ENCODE measurements at places on chromosomes 13 and 19. TPM values are rescaled to one million over a fixed set of nuclear protein-coding genes. Genes with fewer than 3 reads are reported as not detected.

Gene RASIP1
- polyA plus RNA-seq = 0.76 TPM

Gene ZNF681
- 0.10 TPM for polyA plus RNA-seq

Gene SKA3
- polyA plus RNA-seq = 5.9 TPM

Gene SGTA
- 88.2 TPM for polyA plus RNA-seq

Gene CDADC1
- polyA plus RNA-seq = 3.2 TPM

Gene KLK3
- polyA plus RNA-seq = not detected

Gene WDR62
- polyA plus RNA-seq = 5.3 TPM

Gene ARHGAP45
- polyA plus RNA-seq = 0.13 TPM

Gene CYP4F3
- polyA plus RNA-seq = not detected

Gene CLC
- polyA plus RNA-seq = not detected

Gene LGALS7
- polyA plus RNA-seq = not detected

Gene CD177
- 1.1 TPM for polyA plus RNA-seq

DNA sequence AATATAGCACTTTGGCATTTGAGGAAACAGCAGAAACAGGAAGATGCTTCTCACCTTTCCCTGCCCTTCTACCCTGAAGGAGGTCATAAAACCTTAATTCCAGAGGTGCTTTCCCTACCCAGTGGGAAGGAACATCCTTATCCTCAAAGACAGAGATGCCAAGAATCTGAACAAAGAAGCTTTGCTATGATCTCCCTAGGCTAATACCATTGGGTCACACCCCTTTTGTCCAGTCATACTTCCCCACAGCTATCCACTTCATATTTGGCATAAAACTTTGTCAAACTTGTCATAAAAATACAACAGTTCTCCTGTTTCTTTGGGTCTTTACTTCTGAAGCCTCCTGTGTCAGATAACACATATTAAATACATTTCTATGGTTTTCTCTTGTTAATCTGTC is 21.7 kb upstream of the RXFP2 start:
- DNase-seq = no peak

GRCh38 chr13:59360108-59360507 is 803.6 kb downstream of the DIAPH3 start:
- no peak for DNase-seq

- no peak for DNase-seq
These were observed 208.9 kb downstream of the DCT start for GRCh38 chr13:94270556-94270955.

- DNase-seq = no peak
These were observed 483.6 kb downstream of the PCDH20 start for GRCh38 chr13:60931858-60932546.

GRCh38 chr13:77637588-77637987 is 59.9 kb upstream of the SLAIN1 start:
- no peak for DNase-seq

DNA sequence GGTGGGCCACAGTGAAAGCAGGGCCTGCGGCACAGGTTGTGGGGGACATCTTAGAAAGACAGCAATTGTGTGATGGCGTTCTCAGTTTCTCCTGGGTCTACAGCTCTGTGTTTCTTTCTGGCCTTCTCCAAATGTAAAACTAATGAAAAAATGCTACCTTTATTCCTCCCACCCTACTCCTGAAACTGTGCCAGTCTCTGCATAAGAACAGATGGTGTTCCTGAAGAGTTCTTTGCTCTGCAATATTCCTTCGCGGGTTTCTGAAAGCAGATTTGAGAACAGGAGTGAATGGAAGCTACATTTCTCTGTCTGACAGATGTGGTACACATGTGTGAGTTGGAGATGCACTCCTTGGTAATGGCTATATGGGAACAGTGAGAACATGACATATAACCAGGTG is 18.0 kb upstream of the LRCH1 start:
- DNase-seq = no peak

DNA sequence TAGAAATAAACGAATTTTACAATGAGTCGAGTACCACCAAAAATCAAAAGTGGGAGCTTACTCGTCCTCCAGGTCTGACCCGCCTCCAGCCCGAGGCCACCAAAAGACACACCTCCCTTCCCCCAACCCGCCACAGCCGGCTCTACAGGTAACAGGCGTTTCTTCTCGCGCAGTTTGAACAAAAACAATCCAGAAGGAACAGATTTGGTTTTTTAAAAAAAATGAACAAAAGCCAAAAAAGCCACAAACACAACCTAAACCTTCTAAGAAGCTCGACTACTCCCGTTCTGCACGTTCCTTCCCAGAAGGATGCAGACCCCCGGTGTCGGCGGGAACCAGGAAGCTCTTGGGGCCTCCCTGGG is 671 bp downstream of the ZDHHC20 start:
- DNase-seq = no peak

- DNase-seq = no peak
These were observed 694 bp upstream of the ZIC5 start for GRCh38 chr13:99972190-99972731.

DNA sequence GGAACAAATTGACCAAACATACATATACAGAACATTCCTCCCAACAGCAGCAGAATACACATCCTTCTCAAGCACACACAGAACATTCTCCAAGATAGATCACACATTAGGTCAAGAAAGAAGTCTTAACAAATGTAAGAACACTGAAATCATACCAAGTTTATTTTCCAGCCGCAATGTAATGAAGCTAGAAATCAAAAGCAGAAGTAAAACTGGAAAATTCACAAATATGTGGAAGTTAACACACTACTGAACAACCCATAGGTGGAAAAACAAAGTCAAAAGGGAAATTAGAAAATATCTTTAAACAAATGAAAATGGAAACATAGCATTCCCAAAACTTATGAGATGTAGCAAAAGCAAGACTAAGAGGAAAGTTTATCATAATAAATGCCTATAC is 692.6 kb downstream of the DIAPH3 start:
- no peak for DNase-seq

- no peak for DNase-seq
These were observed 30.6 kb upstream of the ZNF681 start for GRCh38 chr19:23789246-23789645.

GRCh38 chr13:78409172-78409571 is 194.2 kb downstream of the POU4F1 start:
- no peak for DNase-seq

GRCh38 chr13:65999411-65999810 is 1230.7 kb downstream of the PCDH9 start:
- DNase-seq = no peak

GRCh38 chr19:49441210-49441959 is at the start of gene SLC17A7:
Gene SLC17A7 (minus strand): TSS chr19:49441527. CDS start chr19:49441379, 148 bp downstream.
- DNase-seq = no peak

DNA sequence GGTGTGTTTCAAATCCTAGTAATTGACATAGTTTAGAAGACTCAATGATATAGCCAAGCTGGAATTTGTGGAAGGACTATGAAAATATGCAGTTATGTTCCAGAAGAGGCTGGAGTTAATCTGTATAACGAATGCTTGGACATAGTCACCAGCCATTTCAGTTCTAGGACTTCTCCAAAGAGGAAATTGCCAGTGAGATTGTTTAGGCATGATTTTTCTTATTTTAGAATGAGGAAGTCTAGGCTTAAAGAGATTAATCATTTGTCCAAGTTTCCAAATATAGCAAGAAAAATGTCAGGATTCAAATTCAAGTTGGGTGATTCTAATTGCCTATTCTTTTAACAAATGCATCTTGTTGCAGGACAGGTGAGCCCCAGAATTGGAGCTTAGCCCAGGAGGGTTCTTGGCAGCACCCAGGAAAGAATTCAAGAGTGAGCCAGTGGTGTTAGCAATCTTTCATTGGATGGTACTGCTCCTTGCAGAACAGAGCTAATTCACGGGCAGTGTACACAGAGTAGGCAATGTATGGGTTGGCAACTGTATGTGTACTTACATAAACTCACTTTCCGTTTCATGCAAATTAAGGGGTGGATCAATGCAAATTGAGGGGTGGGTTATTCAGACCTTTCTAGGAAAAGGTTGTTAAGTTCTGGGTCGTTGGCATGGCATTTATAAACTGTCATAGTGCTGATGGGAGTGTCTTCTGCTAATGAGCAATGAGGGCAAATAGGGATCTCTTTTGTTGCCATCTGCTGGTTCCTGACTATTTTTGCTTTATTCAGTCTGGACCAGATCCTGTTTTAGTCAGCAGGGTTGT is 763.1 kb upstream of the SLITRK1 start:
- peak; percentile 68 for DNase-seq

DNA sequence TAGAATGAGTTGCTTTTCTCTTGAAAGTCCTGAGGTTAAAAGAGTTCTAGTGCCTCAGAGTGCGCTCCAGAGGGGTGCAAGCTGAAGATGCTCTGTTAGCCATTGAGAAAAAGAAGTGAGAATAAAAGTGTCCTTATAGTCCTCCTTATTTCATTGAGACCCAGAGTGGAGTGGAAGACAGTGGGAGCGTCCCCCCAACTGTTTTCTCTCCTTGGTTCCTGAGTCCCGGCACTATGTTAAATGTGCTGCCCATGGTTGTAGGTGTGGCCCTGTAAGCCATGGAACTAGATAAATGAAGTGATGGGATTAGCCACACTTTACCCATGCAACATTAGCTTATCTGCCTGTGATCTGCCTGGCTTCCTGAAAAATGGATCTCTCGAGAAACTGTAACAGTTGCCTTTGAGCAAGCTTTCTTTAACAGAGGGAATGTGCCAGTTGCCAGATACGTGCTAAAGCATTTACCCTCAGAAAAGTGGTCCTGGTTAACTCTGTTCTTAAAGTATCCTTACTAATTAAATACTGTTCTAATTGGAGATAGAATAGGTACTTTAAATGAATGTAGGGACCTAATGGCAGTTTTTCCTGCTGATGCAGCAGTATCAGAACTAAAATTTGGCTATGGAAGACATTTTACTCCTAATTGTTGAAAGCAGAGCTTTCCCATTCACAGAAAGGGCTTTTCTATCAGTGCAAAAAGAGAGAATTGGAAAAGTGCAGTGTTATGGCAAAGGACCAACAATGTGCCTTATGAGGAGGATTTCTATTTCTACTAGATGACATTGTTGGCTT is 21.4 kb upstream of the PSG9 start:
- no peak for DNase-seq

All from BJ (cell line).